Mucosa of descending colon (tissue), 3 donors: ENCODE measurements at places on chromosomes 16 and 17. TPM values are rescaled to one million over a fixed set of nuclear protein-coding genes. Genes with fewer than 3 reads are reported as not detected.

The CNGB1 gene
- 0.55 TPM for total RNA-seq

The SGF29 gene
- 21.6 TPM for total RNA-seq

The INPP5K gene
- total RNA-seq = 43.7 TPM

The PIRT gene
- total RNA-seq = 1.1 TPM

The SCNN1G gene
- total RNA-seq = 52.4 TPM

The GNAO1 gene
- total RNA-seq = 9.8 TPM

The ATP6V0A1 gene
- total RNA-seq = 95.6 TPM

The UNC119 gene
- total RNA-seq = 20.5 TPM

The VPS35 gene
- 78.4 TPM for total RNA-seq

The NACA2 gene
- total RNA-seq = not detected

The C16orf89 gene
- total RNA-seq = 5.0 TPM

The NCBP3 gene
- total RNA-seq = 39.4 TPM

The RUNDC3A gene
- 3.7 TPM for total RNA-seq

The POLR3K gene
- total RNA-seq = 12.6 TPM

The ITGAL gene
- total RNA-seq = 14.8 TPM

The SYNGR2 gene
- total RNA-seq = 202 TPM

The SMPD3 gene
- 31.8 TPM for total RNA-seq

The TBC1D3K gene
- total RNA-seq = not detected

The ANKRD40CL gene
- 32.2 TPM for total RNA-seq

The ALDH3A2 gene
- total RNA-seq = 98.1 TPM

The NPIPB2 gene
- 11.1 TPM for total RNA-seq

The CCDC154 gene
- total RNA-seq = 2.4 TPM

The MYH2 gene
- not detected for total RNA-seq

The CDRT4 gene
- 5.7 TPM for total RNA-seq

The TSNAXIP1 gene
- total RNA-seq = 2.0 TPM

The SMIM5 gene
- total RNA-seq = 41.6 TPM

The TMEM235 gene
- total RNA-seq = not detected

The PMFBP1 gene
- total RNA-seq = 3.6 TPM

The MYL11 gene
- 1.1 TPM for total RNA-seq

The CD7 gene
- total RNA-seq = 10.0 TPM
